ENCODE measurements at places on chromosomes 16 and 17.

DNA sequence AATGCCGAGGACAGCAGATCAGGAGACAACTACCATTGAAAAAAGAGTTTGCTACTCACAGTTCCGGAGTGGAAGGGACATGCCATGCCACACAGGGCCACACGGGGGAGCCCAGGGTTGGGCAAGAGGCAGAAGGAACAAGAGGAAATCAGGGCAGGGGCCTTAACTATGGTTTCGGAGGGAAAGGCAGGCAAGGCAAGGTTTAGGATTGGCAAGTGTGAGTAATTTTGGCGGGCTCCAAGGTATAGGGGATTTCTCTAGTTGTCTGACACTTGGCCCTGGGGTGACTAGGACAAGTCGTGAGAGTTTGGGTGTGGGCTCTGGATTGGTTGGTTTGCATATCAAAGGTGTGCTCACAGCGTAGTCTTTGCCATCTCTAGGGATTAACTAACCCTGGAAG is 27.0 kb upstream of the NTN1 start:
- peak; percentile 44 for DNase-seq

- no peak for DNase-seq
These were observed 698 bp downstream of the ACBD4 start for GRCh38 chr17:45135978-45136791.

- no peak for DNase-seq
These were observed 410.7 kb upstream of the GOT2 start for GRCh38 chr16:59144841-59145240.

GRCh38 chr17:20998571-20999043 is 44.2 kb downstream of the USP22 start:
- DNase-seq, result no peak

DNA sequence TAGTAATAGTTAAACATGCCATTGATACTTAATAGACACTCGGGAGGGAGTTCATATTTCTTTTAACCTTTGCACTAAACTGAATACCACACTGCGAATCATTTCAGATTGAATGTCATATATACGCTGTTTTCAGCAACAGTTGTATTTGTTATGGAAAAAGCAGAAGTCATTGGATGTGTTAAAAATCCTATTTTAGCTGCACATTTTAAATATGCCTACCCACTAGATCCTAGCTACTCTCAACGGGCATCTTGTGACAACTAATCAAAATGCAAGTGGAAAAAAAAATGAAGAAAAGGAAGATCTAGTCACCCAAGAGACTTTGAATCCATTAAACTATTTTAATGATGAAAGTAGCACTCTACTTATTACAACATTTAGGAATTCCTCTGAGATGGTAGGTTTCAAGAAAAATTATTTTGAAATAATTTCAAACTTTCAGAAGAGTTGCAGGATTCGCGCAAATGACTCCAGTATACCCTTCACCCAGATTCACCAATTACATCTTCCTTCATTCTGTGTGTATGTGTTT is 51.4 kb upstream of the MNT start:
- DNase-seq, result no peak

Data from activated T-helper 1 cell treated with anti-CD3 and anti-CD28 coated beads, Interleukin-2, amount 50 U/mL, for 16 hours (primary cell).